ENCODE measurements at places on chromosomes 1 and 21. TPM values are rescaled to one million over a fixed set of nuclear protein-coding genes. Genes with fewer than 3 reads are reported as not detected.

GRCh38 chr1:179840107-179840506 is 37.5 kb downstream of the TOR1AIP2 start:
- DNase-seq, result no peak

DNA sequence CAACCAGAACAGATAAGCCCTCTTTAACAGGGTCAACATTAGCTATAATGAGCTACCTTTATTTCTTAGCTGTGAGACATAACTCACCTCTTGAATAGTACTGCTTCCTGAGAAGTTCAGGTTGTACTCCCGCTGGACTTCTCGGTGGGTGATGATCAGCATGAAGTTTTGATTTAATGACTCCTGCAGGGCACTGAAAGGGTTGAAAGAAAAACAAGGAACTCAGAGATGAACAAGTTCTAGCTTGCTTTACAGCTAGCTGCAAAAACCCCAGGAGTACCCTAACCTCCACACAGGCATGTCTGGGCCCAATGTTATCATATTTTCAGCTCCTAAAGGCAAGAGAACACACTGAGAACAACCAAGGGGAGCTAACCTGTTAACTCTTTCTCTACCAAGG is 254.4 kb downstream of the FAF1 start:
- DNase-seq, result peak; percentile 58

- no peak for DNase-seq
Observed at GRCh38 chr1:59560807-59561450, 253.8 kb upstream of the HOOK1 start.

GRCh38 chr1:215360758-215361157 is 206.3 kb upstream of the KCTD3 start:
- DNase-seq, result no peak

DNA sequence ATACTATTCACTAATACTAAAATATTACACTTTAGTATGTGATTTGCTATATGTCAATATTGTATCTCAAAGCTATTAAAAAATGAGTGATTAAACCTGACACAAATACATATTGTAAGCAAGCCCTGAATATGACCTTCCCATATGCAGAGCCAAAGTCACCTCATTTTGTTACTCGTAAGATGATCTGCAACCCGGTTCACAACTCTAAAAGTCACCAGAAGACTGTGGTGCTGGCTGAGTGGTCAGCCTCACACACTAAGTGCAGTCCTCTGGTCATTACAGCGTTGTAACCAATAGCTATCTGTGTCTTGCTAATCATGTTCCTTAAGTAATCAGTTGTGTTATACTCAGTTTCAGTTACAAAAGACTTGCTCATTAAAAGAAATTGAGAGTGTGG is 197.5 kb upstream of the L1TD1 start:
- DNase-seq, result no peak

The FMO4 gene
- total RNA-seq, result 5.8 TPM

DNA sequence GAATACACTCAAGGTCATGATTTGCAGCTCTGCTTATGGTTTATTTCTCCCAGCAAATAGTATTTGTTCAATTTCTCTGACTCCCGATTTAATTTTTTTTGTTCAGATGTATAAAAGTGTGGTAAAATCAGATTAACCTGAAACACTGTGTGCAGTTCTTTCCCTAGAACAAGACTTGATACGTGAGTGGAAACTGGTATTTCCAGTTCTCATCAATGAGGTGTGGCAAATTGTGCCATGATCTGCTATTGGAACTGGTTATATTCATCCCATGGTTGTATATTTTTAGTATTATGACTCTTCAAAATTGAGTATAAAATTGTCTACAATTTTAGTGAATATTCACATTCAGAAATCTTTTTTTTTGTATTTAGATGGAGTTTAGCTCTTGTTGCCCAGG is 76.8 kb upstream of the IVNS1ABP start:
- no peak for DNase-seq

DNA sequence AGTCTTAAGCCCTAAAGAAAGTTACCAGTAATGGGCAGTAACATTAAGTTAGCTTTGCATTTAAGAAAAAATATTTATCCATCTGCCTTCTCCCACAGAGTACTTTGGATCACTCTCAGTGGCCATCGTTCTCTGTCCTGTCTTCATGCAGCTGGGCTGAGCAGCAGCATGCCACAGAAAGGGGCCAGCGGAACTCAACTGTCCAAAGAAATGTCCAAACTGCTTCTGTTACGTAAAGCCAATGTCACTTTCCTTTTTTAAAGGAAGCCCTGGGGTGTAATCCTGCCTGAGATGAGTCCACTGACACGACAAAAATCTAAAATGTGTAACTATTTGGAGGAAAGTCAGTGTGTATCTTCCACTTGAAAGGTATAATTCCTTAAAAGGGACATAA is 291.6 kb downstream of the SMYD3 start:
- DNase-seq, result no peak

The FCN3 gene
- total RNA-seq, result 6.0 TPM

All from umbilical cord (tissue), 2 donors.